ENCODE measurements at places on chromosomes 2 and 18. TPM values are rescaled to one million over a fixed set of nuclear protein-coding genes. Genes with fewer than 3 reads are reported as not detected.
A peak's percentile ranks its signal among the peaks of the same experiment; 100 is the strongest.

DYSF gene
- 14.8 TPM for total RNA-seq

ORC2 gene
- total RNA-seq, result 56.0 TPM

CYP1B1 gene
- total RNA-seq, result 4.1 TPM

CFC1 gene
- not detected for total RNA-seq

DNA sequence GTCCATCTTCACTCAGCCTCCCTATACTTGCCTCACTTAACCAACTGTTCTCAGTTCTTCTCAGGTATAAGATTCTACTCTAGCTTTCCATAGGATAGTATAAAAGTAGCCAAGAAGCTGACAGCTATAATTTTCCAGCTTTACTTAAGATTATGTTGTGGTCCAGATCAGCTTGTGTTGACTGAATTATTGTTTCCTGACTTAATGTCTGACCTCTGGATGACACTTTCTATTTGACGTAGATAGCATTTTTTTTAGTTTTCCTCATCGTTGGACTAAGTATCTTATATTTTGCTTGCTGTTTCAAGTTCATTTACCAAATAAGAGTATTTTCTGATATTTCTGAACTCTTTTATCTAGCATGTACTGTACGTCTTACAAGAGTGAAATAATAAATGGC is 1272.5 kb upstream of the CDH2 start:
- no peak for DNase-seq

DNA sequence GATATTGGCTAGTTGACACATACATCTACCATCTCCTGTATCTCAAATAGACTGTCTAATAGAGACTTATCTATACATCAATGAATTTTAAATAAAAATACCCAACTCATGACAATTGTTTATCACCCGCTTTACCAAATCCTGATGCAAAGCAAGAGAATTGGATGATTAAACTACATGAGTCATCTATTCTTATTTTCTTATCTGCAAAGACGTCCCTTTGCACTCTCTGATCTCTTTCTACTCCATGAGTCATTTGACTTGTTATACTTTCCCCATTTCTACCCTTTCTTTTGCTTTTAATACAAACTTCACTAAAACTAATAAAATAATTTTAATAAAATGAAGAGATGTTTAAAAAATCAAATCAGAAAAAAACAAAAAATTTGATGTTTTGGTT is 261.7 kb upstream of the MAP2 start:
- DNase-seq, result no peak

DNA sequence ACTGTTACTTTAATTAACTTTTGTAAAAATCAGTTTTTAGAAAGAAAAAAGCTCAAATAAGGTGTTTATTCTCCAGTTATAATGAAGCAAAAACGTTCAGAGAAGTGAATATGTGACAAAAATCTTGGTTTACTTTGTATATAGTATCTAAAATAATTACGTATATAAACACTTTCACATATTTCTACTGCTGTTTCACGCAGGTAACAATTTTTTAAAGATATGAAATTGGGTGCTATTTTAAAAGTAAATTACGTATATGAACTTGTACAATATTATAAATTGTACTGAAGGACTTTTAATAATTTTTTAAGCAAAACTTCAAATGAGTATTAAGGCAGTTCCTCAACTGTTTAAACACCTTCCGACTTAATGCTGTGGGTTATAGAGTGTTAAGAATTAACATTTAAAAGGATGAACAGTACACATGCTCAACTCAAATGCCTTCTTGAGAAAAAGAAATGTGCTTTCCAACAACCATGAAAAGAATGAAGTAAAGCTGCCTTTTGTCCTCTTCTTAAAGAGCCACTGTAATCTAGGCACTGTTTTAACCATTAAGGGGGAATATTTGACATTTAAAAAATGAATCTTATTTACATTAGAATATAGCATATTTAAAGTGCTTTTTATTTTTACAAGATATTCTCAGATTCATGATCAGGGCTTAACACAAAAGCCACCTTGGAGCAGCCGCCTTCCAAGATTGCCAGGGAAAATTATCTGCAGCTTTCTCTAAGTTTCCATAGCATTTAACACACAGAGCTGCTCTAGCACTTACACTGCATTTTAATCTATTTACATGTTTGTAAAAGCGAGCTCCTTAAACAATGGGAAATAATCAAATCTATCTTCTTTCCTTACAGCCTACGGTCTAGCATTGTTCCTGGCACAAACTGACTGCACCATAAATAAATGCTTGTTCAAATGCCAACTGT is 56.5 kb upstream of the CDKL4 start:
- no peak for DNase-seq

- DNase-seq, result no peak
These were observed 273.3 kb upstream of the TCF4 start for GRCh38 chr18:55861266-55861665.

DNA sequence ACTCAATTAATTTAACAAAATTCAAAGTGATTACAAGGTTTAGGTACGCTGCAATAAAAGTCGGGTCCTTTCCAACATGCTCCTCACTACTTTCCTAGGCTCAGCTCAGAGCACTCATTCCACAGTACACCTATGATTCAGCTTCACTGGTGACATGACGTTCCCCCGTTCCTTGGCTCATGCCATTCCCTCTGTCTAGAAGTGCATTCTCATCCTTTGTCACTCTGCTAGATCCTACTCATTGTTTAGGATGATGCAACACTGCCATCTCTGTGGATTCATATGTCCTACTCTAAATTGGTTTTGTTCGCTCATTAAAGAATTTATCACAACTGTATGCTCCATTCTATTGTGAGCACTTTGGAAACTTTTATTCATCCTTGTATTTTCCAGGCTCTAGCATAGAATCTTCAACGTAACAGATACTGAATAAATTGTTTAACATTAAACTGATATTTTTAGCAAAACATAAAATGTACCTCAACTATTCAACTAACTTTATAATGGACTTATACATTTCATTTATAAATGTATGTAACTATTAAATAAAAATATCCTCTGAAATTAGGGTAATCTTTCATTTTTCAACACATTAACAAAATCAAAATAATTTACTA is 78.6 kb downstream of the FAM228A start:
- no peak for DNase-seq

- no peak for DNase-seq
These were observed 45.9 kb downstream of the PXDN start for GRCh38 chr2:1698188-1698945.

GRCh38 chr2:37671816-37672103 is 318 bp upstream of the CDC42EP3 start:
- DNase-seq, result no peak

DNA sequence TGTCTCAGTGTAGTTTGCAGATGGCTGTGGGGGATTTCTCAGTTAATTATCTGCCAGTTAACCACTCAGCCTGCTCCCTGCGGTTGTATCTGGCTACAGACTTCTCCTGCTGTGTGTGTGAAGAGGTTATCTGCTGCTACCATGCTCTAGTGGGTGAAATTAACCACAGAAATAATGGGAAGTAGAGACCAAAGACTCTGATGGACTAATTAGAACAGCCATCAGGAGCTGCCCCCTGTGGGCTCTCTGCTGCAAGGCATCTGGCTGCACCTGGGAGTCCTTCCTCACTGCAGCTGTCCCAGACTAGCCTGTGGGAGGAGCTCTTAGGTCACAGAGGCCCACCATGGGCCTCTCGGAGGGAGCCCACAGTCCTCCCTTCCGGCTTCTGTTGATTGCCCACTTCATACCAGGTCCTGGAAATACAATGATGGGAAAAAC is 66.6 kb downstream of the CTIF start:
- DNase-seq, result peak; percentile 71

DNA sequence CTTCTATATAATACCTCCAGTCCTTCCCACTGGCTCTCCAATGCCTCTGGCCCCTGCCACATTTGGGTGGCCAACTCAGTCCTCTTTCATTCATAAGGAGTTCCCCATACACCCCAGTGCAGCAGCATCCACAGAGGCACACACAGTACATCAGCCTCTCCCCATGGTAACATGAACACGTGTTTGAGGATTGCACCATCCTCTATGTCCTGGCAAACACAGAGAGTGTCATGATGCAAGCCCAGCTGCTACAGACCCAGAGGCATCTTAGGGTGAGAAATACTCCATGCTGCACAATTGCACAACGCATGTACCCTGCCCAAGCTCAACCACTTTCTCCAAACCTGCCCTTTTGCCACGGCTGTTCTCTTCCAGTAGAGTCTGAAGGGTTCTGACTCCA is 11.5 kb downstream of the IGFBP5 start:
- no peak for DNase-seq
